ENCODE measurements at places on chromosomes 6 and 20.
A peak's percentile ranks its signal among the peaks of the same experiment; 100 is the strongest.

GRCh38 chr6:104987218-104987617, 30.3 kb downstream of the LIN28B start:
- no peak for DNase-seq

DNA sequence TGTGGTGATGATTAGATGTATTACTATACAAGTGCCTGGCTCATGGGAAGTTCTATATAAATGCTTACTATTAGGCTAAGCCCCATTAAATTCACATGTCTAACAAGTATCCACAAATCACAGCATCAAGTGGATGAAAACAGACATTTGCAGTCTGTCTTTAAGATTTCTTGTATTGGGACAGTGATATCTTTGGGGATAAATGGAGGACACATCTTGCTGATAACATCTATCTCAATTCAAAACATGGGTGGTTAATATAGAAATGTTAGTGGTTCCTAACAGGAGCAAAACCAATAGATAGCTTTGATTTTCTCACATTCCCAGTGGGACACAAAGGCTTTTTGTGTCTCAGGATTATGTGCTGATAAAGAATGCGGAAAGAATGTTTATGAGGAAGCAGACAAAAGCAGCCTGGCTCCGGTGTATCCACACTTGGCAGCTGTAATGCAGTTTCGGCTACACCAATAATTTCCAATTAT, 29.3 kb downstream of the PTPRK start:
- DNase-seq: no peak

DNA sequence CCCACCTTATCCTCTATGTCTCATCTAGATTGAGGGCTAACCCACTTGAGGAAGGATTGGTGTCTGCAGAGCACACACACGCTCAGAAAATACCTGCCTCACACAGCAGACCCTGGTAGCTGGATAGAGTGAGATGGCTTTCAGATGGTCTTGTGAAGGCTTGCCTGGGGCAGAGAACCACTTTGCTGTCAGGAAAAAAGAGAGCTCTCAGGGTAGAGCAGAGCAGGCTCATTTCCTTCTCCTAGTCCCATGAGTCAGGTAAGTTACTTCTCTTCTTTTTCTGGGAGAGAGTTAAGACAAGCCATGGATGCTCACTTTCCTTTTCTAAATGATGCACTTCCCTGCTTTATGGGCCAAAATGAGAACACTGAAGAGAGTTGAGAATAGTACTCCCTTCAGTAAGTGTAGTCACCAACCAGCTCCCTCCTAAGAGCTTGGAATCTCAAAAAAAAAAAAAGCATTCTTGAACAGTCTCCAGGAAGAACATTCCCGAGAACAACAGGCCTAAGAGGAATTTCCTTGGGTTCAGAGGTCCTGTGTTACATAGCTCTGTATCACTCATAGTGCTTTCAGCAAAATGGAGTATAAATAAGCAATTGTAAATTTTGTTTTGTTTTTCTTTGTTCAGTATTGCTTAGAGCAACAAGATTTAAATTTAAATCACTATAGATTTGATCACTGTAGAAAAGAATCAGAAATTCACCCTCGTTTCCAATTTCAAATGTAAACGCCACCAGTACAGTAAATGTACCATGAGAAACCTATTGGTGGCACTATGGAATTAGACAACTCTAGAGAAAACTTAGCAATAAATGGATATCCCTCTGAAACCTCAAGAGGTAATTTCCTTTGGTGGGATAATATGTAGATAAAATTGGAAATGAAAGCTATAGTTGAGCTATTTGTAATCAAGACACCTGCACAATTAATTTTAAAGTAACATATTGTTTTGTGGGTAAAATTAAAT, 530.3 kb downstream of the RFPL4B start:
- DNase-seq: no peak

DNA sequence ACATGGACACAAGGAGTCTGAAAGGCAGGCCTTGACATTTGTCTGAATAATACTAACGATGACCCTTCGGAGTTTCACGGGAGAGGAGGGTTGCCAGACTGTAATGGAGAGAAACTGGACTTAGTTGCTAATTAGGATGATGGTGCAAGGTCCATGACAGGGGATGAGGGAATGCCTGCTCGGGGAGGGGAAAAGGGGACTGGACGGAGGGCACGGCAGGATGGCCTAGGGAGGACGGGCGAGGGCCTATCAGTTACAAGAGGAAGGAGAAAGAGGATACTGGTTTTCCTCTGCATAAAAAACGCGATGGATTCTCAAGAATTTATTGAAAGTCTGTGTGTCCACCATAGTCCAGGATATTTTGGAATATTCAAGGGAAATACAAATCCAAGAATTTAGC, 42.7 kb downstream of the IRAK1BP1 start:
- DNase-seq: no peak

GRCh38 chr6:23377830-23378229, 748.2 kb upstream of the NRSN1 start:
- DNase-seq: no peak

- DNase-seq: no peak
Observed at GRCh38 chr6:132812756-132813172, 1.6 kb upstream of the RPS12 start.

DNA sequence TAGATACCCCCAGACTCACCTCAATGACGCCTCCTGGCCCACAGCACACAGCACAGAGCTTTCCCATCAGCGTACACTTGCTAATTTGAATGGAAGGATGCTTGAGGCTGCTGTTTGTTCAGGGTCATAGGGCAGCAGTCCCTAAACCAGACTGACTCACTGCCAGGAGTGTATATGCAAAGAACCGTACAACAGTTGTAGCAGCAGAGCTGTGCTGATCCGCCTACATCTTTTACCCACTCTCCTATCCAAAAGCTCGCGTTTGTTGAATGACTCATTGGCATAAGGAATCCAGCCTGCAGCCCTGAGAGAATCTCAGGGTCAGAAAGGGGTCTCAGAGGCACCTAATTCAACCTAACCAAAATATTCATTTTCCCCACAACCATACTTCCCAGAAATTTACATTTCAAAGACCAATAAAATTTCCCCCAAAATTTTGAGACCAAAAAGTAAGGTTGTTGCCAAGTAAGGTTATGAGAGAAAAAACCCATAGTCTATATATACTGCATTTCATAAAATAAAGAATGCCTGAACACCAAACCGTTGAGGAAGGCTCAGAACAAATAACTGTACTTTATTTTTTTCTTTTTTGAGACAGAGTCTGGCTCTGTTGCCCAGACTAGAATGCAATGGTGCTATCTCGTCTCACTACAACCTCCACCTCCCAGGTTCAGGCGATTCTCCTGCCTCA, 35.3 kb upstream of the CCND3 start:
- peak; percentile 55 for DNase-seq

DNA sequence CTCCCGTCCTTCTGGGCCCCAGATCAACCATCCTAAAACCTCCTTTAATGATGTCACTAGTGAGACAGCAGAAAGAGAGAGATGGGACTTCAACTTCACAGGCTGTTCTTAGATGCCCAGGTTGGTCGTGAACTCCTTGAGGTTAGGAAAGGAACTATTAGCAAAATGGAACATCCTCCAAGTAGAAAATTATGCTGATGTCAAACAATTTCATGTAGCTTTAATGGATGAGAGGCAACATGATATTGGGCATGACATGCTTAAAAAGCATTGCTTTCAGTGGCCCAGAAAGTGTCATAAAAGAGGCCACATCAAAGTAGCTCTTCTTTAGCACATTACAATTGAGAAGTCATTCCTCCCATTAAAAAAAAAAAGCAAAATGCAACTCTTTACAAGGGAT, 248.1 kb downstream of the PTPRT start:
- no peak for DNase-seq

DNA sequence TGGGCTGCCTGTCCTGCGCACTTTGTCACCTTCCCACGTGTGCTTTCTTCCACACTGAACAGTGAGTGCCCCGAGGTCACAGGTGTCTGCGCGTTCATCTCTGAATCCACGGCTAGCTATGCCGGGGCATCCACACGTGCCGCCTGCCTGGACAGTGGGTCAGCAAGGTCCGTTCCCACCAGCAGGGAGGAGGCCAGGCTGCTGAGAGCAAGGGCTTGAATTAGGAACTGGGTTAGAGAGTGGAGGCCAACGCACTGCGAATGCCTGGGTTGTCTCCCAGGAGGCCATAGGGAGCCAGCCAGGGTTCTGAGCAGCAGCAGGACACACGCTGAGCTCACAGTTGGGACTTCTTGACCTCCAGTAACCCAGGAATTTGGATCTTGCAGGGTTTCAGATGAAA, 248.1 kb downstream of the TAF4 start:
- no peak for DNase-seq

DNA sequence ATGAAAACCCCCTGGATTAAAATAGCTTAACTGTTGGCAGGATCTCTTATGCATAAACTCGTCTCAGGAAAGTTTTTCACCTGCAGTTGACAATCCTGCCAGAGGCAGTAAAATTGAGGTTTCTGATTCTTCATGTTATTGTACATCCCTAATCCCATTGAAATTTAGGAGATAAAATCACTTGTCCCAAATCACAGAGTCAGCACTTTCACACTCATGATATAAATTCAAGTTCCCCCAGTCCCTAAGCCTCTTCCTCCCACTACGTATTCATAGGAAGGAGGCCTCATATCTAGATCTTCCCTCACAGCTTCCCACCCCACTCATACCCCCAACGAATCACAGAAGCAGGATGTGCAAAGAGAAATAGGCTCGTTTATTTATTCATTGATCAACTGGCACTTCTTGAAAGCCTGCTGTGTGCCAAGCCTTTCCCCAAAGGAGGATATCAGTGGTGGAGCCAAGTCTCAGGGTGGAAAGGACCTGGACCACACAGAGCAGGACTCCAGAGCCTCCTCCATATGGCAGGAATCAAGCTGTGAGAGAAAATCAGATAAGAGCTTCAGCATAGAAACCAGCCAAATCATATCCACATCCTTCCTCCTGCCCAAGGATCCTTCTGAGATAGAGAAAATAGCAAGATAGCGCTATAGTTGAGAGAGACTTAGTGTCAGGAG, 2.3 kb downstream of the SLPI start:
- DNase-seq: no peak

- no peak for DNase-seq
Observed at GRCh38 chr6:145530454-145530853, 204.9 kb downstream of the EPM2A start.

GRCh38 chr20:44433751-44434538, 41.7 kb upstream of the TTPAL start:
- no peak for DNase-seq

- no peak for DNase-seq
Observed at GRCh38 chr6:34519971-34520644, 36.0 kb downstream of the SPDEF start.

- DNase-seq: no peak
Observed at GRCh38 chr20:38184101-38184500, 19.0 kb upstream of the TGM2 start.

GRCh38 chr20:44596876-44597275, 14.5 kb downstream of the PKIG start:
- DNase-seq: no peak

- no peak for DNase-seq
Observed at GRCh38 chr6:138944412-138944811, 43.6 kb downstream of the REPS1 start.

DNA sequence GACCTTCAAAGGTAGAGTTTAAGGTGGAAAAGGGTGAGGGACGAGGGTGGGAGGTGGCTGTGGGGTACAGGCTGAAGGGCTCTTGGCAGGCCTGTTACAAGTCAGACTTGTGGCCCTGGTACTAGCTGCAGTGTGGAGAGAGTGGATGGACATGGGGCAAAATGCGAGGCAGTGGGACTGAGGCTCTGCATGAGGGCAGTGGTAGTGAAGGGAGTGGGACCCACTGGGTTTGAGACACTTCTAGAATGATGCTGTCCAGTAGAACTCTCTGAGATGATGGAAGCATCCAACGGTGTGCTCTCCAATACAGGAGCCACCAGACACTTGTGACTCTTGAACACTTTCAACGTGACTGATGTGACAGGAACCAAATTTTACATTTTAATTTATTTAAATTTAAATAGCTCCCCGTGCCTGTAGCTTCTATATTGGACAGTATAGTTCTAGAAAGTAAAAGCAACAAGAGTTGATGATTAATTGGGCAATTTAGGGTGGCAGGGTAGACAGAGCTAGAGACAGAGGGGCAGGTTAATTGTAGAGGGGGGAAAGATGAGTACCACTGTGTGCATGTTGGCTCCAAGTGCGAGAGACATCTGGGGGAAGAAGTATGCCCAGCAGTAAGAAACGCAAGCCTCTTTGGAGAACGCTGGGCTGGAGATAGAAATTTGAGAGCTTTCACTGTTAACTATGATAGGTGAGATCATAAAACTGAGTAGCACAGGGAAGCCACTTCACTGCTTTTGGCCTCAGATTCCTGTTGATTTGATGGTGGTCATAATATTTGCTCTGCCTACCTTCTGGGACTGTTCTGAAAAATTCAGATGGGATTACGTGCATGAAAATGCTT, 77.5 kb downstream of the TXNDC5 start:
- DNase-seq: no peak

GRCh38 chr6:128208851-128209580, 308.2 kb upstream of the THEMIS start:
- no peak for DNase-seq
